ENCODE measurements at places on chromosomes 7 and 10.

DNA sequence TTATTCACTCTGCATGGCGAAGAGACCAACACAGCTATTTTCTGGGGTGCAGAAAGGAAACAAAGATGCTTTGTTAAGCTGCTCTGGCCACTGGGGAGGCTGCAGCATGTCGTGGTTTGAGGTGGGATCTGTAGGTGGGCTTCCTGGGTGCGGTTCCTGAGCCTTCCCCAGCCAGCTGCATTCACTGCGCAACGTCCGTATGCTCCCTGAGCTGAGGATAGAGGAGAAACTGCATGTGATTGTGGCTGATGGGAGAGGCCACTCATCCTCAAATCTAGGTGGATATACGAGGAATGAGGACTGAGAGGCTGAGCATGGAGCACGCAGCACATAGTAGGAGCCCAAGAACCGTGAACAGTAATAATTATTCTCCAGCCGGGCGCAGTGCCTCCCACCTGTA, 9.9 kb upstream of the DNAAF5 start:
- DNase-seq, result no peak

DNA sequence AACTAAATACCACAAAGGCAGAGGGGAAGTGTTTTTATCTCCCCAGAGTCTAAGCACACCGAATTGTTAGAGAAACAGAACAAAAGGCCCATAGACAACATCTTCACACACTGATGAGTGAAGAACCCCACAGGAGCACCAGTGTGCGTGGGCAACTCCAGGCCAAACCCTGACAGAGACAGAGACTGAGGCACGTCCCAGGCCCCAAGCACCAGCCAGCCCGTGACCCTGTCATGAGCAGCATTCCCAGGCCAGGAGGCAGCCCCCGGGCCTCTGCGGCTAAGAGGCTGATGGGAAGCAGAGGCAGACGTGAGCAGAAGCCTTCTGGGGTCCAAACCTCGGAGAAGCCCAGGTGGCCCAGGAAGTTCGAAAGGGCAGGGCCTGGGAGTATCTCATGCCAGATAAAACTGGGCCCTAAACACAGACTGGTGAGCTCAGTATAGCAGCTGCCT, 184.4 kb downstream of the TCERG1L start:
- DNase-seq, result no peak

DNA sequence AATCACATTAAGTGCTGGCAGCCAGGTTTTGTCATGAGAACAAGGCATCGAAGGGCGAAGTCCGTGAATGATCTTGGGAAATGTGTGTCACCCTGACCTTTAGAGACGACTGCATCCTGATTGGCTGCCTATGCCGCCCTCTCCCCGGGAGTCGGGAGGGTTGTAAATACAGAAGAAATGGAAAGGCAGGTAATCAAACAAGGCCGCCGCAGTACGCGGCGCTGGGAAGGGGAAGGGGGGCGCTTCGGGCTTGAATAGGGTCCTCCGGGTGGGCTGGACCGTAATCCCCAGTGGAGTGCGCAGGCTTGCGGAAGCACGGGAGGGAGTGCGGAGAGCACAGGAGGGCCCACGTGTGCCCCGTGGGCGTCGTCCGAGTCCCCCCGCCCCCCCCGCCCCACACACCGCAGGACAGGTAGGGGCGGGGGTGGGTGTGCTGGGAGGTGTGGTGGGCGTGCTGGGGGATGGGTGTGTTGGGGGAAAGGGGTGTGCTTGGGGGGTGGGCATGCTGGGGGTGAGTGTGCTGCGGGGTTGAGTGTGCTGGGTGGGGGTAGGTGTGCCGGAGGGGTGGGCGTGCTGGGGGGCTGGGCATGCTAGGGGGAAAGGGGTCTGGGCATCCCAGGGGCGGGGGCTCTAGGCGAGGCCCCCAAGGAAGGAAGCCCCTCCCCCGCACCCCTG, 169.4 kb downstream of the ARHGAP12 start:
- peak; percentile 62 for DNase-seq

GRCh38 chr7:90988516-90988915, 275.7 kb upstream of the FZD1 start:
- no peak for DNase-seq

DNA sequence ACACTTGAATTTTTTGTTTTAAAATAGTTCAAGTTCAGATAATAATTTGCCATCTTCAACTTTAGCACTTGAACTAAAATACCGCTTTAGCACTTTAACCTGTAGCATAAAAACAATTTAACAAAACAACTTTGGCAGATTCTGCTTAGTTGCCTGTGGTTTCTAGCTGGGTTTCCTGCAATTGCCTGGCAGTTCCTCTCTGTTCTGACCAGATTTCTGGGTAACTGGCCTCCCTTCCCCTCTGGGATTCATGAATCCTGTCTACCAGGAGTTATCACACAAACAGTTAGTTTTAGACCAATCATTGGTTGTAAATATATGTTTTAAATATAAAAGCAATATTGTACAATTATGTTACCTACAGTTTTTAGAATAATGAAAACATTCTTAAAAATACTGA, 89.8 kb upstream of the HDAC9 start:
- no peak for DNase-seq

- no peak for DNase-seq
Observed at GRCh38 chr7:145293228-145293701, 457.4 kb upstream of the TPK1 start.

- peak; percentile 43 for DNase-seq
Observed at GRCh38 chr7:140645166-140645900, 4.7 kb upstream of the DENND2A start.

DNA sequence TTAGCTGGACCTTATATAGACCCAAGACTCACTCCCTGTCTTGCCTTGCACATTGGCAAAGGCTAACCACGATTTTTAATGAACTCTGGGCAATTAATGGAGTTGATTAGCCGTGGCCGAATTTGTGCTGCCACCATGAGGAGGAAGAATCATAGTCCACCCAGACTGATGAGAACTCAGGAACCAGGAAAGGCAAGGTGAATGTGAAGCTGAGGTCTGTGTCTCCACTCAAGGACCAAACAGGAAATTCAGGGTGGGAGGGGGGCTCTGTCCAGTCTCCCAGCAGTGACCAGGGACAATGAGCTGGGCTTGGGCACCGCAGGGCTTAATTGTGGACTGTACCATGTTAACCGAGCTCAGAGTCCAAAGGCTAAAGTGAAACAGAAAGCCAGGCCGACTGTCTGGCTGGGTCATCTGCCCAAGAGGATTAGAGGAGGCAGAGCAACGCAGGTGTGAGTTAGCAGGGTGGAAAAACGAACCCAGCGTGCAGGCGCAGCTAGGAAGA, 127.0 kb upstream of the JCAD start:
- DNase-seq, result no peak

DNA sequence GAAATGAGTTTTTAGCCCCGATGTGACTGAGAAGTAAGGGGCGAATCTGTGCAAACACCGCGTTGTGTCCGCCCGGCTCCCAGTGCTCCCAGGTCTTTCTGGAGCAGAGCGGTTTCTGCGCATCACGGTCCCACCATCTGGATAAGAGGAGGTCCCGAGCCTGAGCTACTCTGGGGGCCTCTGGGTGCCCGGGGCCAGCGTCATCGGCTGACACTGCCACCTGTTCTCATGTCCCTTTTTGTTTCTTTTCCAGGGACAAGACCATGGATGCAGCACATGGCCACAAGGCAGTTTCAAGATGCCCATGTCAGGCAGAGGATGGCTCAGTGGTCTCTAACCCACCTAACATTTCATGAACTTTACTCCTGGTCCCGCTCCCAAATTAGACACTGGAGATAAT, 24.9 kb downstream of the KLF6 start:
- DNase-seq, result no peak

DNA sequence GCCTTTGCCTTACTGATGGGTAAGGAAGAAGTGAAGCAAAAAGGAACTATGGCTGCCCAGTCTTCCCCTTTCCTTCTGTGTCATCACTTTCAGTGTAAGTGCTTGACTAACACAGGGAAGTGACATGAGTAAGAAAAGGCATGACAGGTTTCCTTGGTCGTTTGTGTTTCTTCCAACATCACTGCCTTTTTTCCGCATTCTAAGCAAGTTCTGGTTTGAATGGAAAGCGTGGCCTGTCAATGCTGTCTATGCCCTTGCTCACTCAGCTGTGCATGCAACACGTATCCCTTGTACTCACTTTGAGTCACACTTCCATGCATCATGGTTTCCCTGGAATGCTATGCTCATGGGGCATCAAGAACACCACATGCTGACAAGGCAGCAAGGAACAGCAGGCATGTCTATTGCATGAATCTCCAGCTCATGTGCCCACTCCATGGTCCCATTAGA, 111.8 kb downstream of the OAT start:
- no peak for DNase-seq

- DNase-seq, result no peak
Observed at GRCh38 chr7:6556196-6556595, 4.9 kb upstream of the GRID2IP start.

- no peak for DNase-seq
Observed at GRCh38 chr7:151838072-151838471, 38.8 kb downstream of the PRKAG2 start.

- DNase-seq, result no peak
Observed at GRCh38 chr10:80136134-80136571, 3.6 kb downstream of the PLAC9 start.

GRCh38 chr7:34227525-34227924, 322.2 kb downstream of the BMPER start:
- no peak for DNase-seq

DNA sequence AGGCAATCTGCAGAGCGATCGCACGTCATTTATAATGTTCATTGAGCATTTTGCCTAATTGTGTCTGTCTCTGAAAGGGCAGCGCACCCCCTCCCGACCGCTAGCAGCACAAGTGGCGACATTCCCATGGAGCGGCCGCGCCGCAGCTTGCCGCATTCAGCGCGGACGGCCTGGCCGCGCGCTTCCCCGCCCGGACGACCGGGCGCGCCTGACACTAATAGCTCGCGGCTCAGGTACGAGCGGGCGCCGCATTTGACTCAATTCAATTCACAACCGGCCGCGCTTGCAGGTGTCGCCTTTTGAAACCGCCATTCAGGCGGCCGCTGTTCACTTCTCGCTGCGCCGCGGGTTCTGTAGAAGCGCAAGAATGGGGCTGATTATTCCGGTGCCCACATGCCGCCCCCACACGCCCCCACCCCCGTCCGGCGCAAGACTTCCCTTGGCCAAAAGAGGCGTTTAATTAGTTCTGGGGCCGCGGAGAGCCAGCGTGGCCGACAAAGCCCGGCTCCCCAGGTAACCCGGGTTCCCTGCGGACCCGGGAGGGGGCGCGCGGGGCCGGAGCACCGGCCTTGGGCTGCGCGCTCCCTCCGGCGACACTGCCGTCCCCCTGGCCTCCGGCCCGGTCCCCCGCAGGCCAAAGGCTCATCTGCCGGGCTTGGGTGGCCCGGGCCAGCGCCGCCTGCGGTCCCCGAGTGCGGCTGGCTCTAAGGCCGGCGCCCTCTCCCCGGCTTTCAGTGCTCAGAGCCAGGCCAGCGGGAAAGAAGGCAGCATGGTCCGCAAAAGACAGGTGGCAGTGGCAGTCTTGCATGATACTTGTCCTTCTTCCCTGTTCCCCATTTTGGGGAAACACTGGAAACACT, 18.7 kb upstream of the PTF1A start:
- DNase-seq, result no peak

DNA sequence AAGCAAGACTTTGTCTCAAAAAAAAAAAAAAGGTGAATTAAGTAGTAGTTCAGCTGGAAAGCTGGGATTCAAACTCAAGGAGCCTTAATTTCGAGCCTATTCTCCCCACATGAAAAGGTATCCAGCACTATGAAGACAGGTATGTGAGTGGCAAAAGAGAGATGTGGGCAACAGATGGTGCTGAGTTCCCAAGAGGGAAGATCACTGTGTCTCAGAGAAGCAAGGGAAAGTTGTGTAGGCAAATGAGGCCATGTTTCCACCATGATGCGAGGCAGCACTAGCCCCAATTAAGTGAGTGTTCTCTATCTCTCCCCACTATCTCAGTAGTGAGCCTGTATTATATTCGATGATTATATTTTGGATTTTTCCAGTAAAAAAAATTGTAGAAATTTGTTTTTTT, 19.8 kb upstream of the ST7 start:
- DNase-seq, result no peak

GRCh38 chr10:110460111-110460809, 37.4 kb upstream of the DUSP5 start:
- peak; percentile 58 for DNase-seq

DNA sequence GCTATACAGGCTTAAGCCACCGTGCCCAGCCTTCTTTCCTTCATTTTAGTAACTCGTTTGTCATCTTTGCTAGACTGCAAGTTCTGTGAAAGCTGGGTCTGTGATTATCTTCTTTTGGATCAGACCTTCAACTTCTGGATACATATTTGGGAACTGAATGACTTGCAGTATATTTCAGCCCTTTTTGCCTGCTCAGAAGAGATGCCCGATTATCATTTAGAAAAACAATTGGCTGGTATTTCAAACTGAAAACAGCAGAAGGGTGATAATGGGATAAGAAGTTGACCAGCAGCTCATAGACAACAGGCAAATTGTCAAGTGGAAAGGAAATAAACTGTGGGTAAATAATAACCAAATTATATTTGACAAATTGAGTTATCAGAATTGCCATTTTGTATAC, 14.6 kb downstream of the RSBN1L start:
- DNase-seq, result no peak

GRCh38 chr10:89206402-89207180, 526 bp downstream of the CH25H start:
- peak; percentile 51 for DNase-seq

DNA sequence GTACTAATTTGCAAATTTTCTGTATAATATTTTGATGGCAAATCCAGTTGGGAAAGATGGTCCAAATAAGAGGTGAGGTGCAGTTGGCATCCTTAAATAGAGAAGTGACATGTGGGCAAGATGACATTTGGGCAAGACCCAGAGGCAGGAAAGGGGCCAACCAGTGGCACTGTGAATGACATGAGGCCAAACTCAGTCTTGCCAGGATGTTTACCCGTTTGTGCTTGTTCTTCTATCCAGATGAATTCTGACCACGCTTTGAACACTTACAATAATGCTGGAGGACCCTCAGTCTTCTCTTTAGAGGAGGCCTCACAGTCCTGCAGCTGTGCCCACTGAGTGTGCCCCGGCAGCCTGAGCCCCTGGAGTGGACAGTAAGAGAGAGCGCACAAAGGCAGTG, 45.1 kb downstream of the KCNMA1 start:
- no peak for DNase-seq

DNA sequence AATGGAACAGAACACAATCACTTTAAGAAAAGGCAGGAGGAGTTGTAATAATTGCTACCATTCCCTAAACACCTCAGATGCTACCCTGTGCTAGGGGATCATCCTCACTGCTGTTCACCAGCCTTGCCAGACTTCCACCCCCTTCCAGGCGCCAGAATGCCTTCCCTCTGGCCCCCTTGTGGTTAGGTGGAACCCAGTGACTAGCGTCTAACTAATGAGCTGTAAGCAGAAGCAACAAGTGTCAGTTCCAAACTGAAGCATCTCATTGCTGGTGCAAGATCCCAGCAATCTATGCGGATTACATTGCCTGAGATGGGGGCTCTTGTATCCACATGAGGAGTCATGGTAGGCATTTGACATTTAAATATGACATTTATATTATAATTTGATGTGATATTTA, 86.6 kb downstream of the FRMD4A start:
- no peak for DNase-seq

- no peak for DNase-seq
Observed at GRCh38 chr10:35979116-35979515, 337.0 kb upstream of the FZD8 start.

GRCh38 chr10:126302826-126303665, 85.2 kb downstream of the ADAM12 start:
- no peak for DNase-seq

GRCh38 chr7:132609906-132610520, 33.7 kb upstream of the PLXNA4 start:
- no peak for DNase-seq

Data from activated CD8-positive, alpha-beta memory T cell treated with anti-CD3 and anti-CD28 coated beads, Interleukin-2, amount 10 ng/mL, durations not matched to agents 7 days and 5 days (primary cell).